Dorsolateral prefrontal cortex (tissue), 122 donors: ENCODE measurements at places on chromosomes 4 and X. TPM values are rescaled to one million over a fixed set of nuclear protein-coding genes. Genes with fewer than 3 reads are reported as not detected.

Gene CSN1S1
- total RNA-seq = not detected

Gene MAGEB10
- not detected for total RNA-seq

Gene DNASE1L1
- 26.0 TPM for total RNA-seq

Gene TCEAL5
- total RNA-seq = 51.1 TPM

Gene HAND2
- not detected for total RNA-seq

Gene NSG1
- total RNA-seq = 149 TPM

- no peak for DNase-seq
Measured at GRCh38 chr4:67700116-67700737, 728 bp downstream of the UBA6 start.

DNA sequence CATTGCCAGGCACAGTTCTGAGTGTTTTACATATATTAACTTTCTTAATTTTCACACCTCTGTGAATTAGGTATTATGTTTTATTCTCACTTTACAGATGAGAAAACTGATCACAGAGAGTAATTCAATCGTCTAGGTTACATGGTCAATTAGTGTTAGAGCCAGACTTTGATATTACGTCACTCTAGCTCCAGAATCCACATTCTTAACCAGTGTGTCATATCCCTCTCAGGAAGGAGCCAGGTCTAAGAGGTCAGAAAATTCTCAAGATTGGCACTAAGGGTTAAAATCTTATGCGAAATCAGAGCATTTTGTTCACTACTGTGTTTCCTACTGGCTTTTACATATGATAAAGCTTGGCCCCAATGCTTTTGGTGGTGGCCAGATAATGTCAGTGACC is 7.4 kb downstream of the DMP1 start:
- DNase-seq = no peak

DNA sequence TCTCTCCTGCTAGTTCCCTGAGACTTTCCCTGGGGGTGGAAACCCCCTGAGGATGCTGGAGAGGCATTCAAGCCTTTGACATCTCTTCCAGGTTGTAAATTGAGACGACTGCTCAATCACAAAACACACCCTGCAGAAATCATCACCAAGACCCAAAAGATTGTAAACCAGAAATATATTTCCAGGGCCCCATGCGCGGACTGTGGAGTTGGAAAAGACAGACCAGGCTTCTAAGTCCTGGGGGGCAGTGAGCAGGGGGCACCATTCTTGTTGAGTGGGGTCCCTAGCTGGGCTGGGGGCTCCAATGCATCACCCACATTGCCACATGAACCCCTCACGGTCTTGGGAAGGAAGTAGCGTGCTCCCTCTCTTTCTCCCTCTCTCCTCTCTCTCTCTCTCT is 87.9 kb upstream of the C4orf50 start:
- no peak for DNase-seq

- DNase-seq = no peak
Measured at GRCh38 chrX:51891821-51892551, 1.4 kb upstream of the MAGED1 start.

GRCh38 chr4:141643557-141643956 is 7.2 kb downstream of the IL15 start:
- DNase-seq = no peak

GRCh38 chr4:3756343-3757059 is 9.7 kb upstream of the ADRA2C start:
- no peak for DNase-seq

GRCh38 chrX:10783451-10783995 is 163.1 kb upstream of the MID1 start:
- DNase-seq = no peak

- no peak for DNase-seq
Measured at GRCh38 chr4:17616283-17616682, 1.8 kb downstream of the MED28 start.

DNA sequence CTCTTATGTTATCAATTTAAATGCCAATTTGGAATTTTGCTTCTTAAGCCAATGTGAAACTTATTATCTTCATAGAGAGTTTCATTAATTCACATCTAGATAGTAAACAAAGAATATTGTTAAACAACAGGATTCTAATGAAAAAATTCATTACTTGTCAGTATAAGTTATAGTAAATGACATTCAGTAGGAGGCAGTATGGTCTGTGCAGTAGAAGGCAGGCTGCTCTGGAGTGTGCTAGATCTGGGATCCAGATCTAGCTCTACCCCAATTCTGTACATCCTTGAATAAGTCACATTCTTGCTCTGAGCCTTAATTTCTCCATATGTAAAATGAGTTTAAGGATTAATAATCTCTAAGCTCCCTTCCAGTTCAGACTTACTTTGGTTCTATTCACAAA is 202.7 kb upstream of the POU3F4 start:
- no peak for DNase-seq

- no peak for DNase-seq
Measured at GRCh38 chr4:3822230-3822947, 56.2 kb downstream of the ADRA2C start.

GRCh38 chr4:173056710-173057109 is 111.9 kb upstream of the GALNT7 start:
- no peak for DNase-seq
